ENCODE measurements at places on chromosomes 1 and 21. TPM values are rescaled to one million over a fixed set of nuclear protein-coding genes. Genes with fewer than 3 reads are reported as not detected.

DNA sequence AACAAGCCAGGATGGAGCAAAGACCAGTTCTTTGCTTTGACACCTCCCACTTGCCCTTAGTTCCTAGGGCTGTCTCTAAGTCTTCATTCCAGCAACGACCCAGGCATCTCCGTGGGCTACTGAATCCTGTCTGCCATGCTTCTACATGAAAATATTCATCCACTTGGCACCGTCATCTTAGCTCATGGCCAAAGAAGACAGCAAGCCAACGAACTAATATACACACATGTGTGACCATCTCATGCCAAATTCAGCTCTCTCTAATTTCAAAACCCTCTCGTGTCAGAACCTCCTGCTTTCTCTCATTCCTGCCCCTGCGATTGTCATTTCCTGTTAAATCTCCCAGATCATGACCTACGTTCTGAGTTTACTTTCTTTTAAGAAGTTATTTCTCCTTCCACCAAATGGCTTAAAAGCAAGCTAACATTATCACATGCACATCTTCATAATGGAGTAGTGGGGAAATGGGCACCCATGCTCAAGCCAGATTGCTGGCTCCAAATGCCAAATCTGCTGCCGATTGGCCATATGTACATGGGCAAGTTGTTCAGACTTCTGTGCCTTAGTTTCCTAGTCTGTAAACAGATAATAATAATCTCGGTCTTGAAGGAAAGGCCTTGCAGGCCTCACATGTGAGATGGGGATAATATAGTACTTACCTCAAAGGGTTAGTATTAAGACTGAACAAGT lies 373.4 kb downstream of the USH2A start:
- H3K27ac ChIP-seq = no peak overlapping the region
- H3K4me1 ChIP-seq = no peaks in the 10 kb centered on the region
- no peaks in the 10 kb centered on the region for H3K27me3 ChIP-seq
- H3K36me3 ChIP-seq = no peaks in the 10 kb centered on the region
- no peak overlapping the region for H3K4me3 ChIP-seq

GRCh38 chr1:71047635-71048607 lies at the start of gene PTGER3:
Gene PTGER3, minus strand, starts transcription at chr1:71047816. Its CDS starts 239 bp downstream, at chr1:71047577.
- H3K4me3 ChIP-seq = peak within 1 kb of the TSS; percentile 29
- peaks cover 51% of the 10 kb centered on the region for H3K27me3 ChIP-seq
- DNase-seq = peak; percentile 32

- no peak overlapping the region for H3K4me3 ChIP-seq
- DNase-seq = peak; percentile 49
- no peaks in the 10 kb centered on the region for H3K27me3 ChIP-seq
- H3K27ac ChIP-seq = no peak overlapping the region
- H3K4me1 ChIP-seq = no peaks in the 10 kb centered on the region
These were observed 11.0 kb downstream of the SLC2A5 start for GRCh38 chr1:9058465-9058864.

DNA sequence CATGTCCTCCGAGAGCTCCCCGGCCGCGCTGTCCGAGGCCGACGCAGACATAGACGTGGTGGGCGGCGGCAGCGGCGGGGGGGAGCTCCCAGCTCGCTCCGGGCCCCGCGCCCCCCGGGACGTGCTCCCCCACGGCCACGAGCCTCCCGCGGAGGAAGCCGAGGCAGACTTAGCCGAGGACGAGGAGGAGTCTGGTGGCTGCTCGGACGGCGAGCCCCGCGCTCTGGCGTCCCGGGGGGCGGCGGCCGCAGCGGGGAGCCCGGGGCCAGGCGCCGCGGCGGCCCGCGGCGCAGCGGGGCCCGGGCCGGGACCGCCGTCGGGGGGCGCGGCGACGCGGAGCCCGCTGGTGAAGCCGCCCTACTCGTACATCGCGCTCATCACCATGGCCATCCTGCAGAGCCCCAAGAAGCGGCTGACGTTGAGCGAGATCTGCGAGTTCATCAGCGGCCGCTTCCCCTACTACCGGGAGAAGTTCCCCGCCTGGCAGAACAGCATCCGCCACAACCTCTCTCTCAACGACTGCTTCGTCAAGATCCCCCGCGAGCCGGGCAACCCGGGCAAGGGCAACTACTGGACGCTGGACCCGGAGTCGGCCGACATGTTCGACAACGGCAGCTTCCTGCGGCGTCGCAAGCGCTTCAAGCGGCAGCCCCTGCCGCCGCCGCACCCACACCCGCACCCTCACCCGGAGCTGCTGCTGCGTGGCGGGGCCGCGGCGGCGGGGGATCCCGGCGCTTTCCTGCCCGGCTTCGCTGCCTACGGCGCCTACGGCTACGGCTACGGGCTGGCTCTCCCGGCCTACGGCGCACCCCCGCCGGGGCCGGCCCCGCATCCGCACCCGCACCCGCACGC lies 547 bp downstream of the FOXD2 start:
- H3K27ac ChIP-seq = no peak overlapping the region
- no peaks in the 10 kb centered on the region for H3K4me1 ChIP-seq
- H3K4me3 ChIP-seq = peak overlapping the region; percentile 38
- H3K36me3 ChIP-seq = no peaks in the 10 kb centered on the region
- DNase-seq = no peak
- H3K27me3 ChIP-seq = peaks cover 70% of the 10 kb centered on the region

The DCST1 gene
- total RNA-seq = 0.20 TPM

The NBPF6 gene
- not detected for total RNA-seq

The KRTAP20-2 gene
- total RNA-seq = not detected
